ENCODE measurements at places on chromosomes 4 and X.

- DNase-seq: no peak
Observed at GRCh38 chr4:184019667-184020623, 114.8 kb downstream of the STOX2 start.

DNA sequence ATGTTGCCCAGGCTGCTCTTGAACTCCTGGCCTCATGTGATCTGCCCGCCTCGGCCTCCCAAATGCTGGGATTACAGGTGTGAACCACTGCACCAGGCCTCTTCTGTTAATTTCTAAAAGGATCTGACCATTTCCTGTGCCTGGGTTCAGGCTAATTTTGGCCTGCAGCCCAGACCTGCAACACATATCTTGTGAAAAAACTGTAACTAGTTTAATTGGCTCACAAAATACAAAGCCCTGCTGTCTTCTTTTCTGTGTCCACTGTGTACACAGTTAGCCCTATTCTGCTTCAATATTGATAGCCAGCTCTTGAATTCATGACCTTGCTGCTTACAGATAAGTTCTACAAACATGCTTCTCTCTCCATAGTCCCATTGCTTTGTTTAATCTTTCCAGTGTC is 753.5 kb downstream of the PDHA2 start:
- DNase-seq: no peak

- no peak for DNase-seq
Observed at GRCh38 chrX:143472347-143472938, 44.8 kb downstream of the SPANXN3 start.

GRCh38 chrX:13254076-13254785 is 65.6 kb downstream of the ATXN3L start:
- DNase-seq: no peak

- peak; percentile 40 for DNase-seq
Observed at GRCh38 chrX:119512146-119512800, 44.0 kb downstream of the SLC25A5 start.

DNA sequence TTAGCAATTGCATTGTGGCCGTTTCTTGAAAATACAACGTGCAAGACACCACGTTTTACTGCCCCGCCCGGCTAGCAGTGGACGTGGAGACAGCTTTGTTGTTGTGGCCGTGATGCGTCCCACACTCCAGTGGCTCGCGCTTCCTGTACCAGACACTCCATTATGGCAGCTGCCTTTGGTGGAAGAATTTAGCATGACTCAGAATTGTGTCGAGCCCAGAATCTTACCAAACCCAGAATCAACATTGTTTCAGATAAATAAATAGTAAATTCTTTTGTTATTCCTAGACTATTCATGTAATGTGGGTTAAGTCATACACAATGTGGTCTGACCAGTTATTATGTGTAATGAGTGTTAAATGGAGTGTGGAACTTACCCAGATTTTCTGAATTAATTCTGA is 25.3 kb upstream of the S100P start:
- DNase-seq: no peak

DNA sequence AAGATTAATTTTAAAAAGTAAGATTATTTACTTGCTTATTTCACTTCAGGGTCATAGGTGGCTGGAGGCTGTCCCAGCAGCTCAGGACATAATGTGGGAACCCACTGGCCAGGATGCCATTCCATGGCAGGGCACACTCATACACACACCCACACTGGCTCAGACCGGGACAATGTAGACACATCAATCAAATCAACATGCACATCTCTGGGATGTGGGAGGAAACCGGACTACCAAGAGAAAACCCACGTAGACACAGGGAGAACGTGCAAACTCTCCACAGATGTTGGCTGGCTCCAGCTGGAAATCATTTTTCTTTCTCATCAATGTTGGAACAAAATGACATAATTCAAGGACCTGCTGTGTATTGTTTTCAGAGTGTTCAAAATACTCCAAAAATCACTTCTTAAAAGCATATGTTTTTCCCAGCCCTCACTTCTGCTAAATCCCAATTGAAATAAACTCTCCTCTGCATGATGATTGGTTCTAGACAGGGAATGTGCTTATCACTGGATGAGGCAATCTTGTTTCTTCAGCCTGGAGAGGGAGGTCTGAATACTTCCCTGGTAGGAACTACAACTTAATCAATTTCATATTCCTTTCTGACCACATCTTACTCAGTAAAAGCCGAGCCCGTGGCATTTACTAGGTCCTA is 18.6 kb upstream of the CPE start:
- DNase-seq: no peak

GRCh38 chr4:7312691-7313090 is 120.4 kb downstream of the SORCS2 start:
- no peak for DNase-seq

GRCh38 chrX:69424910-69425309 is 79.2 kb upstream of the NALF2 start:
- no peak for DNase-seq

- DNase-seq: no peak
Observed at GRCh38 chrX:68705986-68706385, 58.5 kb downstream of the STARD8 start.

- no peak for DNase-seq
Observed at GRCh38 chrX:15202454-15203177, 67.3 kb downstream of the ASB9 start.

- DNase-seq: peak; percentile 32
Observed at GRCh38 chrX:40871385-40872082, 136.2 kb upstream of the MED14 start.

DNA sequence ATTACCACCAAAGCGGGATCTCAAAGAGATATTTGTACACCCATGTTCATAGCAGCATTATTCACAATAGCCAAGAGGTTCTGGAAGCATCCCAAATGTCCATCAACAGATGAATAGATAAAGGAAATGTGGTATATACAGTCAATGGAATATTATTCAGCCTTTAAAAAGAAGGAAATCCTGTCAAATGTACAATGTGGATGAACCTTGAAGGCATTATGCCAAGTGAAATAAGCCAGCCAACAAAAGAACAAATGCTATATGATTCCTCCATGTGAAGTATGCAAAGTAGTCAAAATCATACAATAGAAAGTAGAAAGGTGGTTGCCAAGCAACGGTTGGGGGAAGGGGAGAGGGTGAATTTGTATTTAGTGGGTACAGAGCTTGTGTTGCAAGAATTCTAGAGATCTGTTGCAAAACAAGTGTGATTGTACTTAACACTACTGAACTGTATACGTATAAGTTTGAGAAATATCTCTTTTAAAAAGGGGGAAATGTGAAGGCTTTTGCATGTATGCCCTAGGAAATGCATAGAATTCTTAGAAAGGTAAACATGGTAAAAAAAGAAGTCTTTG is 5.0 kb upstream of the ZRSR2 start:
- DNase-seq: peak; percentile 72

- DNase-seq: no peak
Observed at GRCh38 chrX:24202465-24203031, 53.0 kb downstream of the ZFX start.
